ENCODE measurements at places on chromosomes 11 and 22. TPM values are rescaled to one million over a fixed set of nuclear protein-coding genes. Genes with fewer than 3 reads are reported as not detected.

GRCh38 chr11:65487467-65488272, 11.2 kb upstream of the MALAT1 start:
- H3K27ac ChIP-seq = peak overlapping the region; percentile 2
- no peak overlapping the region for H3K4me3 ChIP-seq
- H3K27me3 ChIP-seq = no peaks in the 10 kb centered on the region
- no peak for DNase-seq
- peaks cover 21% of the 10 kb centered on the region for H3K4me1 ChIP-seq

- H3K27me3 ChIP-seq = no peaks in the 10 kb centered on the region
- no peak overlapping the region for H3K4me3 ChIP-seq
- DNase-seq = no peak
- H3K36me3 ChIP-seq = no peaks in the 10 kb centered on the region
- H3K27ac ChIP-seq = no peak overlapping the region
Measured at GRCh38 chr11:92211576-92212167, 12.9 kb upstream of the FAT3 start.

DNA sequence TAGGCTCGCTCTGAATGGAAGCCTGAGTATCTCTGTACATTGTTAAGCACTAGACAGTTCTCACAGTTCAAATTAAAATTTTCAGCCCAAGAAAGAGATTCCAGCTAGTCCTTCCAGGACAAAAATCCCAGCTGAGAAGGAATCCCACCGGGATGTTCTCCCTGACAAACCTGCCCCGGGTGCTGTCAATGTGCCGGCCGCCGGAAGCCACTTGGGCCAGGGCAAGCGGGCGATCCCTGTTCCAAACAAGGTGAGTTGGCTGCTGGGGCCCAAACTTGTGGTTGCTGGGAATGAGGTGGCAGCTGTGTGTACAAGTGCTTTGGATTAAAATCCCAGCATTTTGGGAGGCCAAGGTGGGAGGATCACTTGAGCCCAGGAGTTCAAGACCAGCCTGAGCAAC, 15.4 kb downstream of the GTSE1 start:
- H3K27ac ChIP-seq = no peak overlapping the region
- H3K4me1 ChIP-seq = peaks cover 5% of the 10 kb centered on the region
- no peak overlapping the region for H3K4me3 ChIP-seq
- DNase-seq = no peak
- H3K36me3 ChIP-seq = no peaks in the 10 kb centered on the region

DNA sequence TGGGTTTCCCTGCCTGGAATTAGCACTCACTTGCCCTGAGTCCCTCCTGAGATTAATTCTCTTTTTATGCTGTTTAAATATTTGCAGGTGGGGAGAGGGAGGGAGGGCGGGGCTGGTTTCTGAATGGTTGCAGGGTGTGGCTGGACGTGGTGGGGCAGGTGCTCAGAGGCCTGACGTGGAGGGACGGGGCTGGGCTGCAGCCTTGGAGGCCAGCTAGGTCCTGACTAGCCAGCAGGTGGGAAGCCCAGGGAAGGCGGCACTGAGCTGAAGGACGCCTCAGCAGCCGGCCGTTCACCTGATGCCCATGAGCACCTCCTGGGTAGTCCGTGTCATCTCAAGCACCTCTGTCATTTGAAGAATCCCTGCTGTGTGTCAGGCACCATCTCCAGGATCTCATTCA, 21.3 kb downstream of the SGSM1 start:
- H3K27ac ChIP-seq = no peak overlapping the region
- peaks cover 11% of the 10 kb centered on the region for H3K4me1 ChIP-seq
- DNase-seq = no peak
- H3K4me3 ChIP-seq = no peak overlapping the region
- peaks cover 5% of the 10 kb centered on the region for H3K27me3 ChIP-seq

Gene HBE1
- total RNA-seq = not detected

- no peak overlapping the region for H3K27ac ChIP-seq
- H3K4me1 ChIP-seq = peaks cover 6% of the 10 kb centered on the region
- H3K36me3 ChIP-seq = no peaks in the 10 kb centered on the region
- peaks cover 5% of the 10 kb centered on the region for H3K27me3 ChIP-seq
- H3K4me3 ChIP-seq = no peak overlapping the region
- no peak for DNase-seq
Measured at GRCh38 chr11:3147626-3148025, 17.5 kb downstream of the OSBPL5 start.

DNA sequence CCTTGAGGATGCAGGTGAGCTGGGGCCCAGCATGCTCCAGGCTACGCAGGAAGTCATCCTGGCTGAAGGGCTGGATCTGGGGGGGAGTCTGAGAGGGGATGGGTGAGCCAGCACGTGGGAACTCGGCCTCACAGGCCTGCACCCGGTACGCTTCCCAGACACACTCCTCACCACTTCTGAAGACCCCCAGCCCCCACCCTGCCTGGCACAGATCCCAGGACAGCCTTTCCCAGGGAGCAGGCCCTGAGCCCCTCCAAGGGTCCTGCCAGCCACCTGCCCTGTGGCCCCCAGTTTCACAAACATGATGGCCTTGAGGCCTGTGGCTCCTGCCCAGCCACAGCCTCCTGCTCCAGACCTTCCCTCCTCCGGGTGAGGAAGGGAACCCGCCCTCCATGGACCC, 5.6 kb upstream of the PLXNB2 start:
- H3K36me3 ChIP-seq = no peaks in the 10 kb centered on the region
- no peaks in the 10 kb centered on the region for H3K27me3 ChIP-seq
- H3K27ac ChIP-seq = no peak overlapping the region
- DNase-seq = no peak
- H3K4me3 ChIP-seq = no peak overlapping the region

Gene OR8G5
- not detected for total RNA-seq

- peak overlapping the region; percentile 95 for H3K4me3 ChIP-seq
- H3K4me1 ChIP-seq = peaks cover 27% of the 10 kb centered on the region
- peaks cover 21% of the 10 kb centered on the region for H3K27me3 ChIP-seq
- H3K27ac ChIP-seq = no peak overlapping the region
Measured at GRCh38 chr11:114060392-114061047, 1.0 kb downstream of the ZBTB16 start.

DNA sequence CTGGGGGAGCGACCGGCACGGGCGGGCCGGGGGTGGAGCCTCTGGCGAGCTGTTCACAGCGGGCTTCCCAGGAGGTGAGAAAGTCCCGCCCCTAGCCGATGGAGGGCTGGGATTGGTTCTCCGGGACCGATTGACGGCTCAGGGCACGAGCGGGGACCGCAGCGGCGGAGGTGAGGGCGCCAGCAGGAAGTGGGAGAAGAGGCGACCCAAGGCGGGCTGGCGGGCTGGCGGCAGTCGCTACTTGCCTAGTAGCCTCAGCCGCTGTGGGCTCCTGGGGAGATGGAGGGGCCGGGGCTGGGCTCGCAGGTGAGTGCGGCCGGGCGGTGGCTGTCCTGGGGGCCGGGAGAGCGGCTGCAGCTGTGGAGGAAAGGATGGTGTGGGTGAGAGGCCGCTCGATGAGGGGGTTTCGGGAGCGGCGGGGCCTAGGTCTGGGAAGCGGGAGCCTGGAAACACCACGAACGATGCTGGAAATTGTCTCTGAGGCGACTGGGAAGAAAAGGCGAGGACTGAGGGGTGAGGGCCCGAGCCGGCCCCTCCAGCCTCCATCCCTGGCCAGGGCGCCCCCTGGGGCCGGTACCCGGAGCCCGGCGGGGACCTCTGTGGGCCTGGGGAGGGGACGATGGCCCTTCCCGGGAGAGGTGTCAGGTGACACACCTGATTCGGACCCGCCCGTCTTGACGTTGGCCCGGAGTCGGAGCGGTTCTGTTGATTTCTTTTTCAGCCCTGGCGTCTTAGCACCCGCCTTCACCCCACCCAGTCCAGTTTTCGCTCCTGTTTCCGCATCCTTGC, at the start of gene ZDHHC13:
Gene ZDHHC13 (plus strand): TSS at position 198 of the 789 bp plus-strand sequence. CDS start 82 bp downstream, at position 280.
- DNase-seq = peak; percentile 84
- peaks cover 7% of the 10 kb centered on the region for H3K36me3 ChIP-seq
- H3K4me3 ChIP-seq = peak within 1 kb of the TSS; percentile 95
- H3K27ac ChIP-seq = peak within 1 kb of the TSS; percentile 72
- peaks cover 33% of the 10 kb centered on the region for H3K4me1 ChIP-seq
- peaks cover under 1% of the 10 kb centered on the region for H3K27me3 ChIP-seq

DNA sequence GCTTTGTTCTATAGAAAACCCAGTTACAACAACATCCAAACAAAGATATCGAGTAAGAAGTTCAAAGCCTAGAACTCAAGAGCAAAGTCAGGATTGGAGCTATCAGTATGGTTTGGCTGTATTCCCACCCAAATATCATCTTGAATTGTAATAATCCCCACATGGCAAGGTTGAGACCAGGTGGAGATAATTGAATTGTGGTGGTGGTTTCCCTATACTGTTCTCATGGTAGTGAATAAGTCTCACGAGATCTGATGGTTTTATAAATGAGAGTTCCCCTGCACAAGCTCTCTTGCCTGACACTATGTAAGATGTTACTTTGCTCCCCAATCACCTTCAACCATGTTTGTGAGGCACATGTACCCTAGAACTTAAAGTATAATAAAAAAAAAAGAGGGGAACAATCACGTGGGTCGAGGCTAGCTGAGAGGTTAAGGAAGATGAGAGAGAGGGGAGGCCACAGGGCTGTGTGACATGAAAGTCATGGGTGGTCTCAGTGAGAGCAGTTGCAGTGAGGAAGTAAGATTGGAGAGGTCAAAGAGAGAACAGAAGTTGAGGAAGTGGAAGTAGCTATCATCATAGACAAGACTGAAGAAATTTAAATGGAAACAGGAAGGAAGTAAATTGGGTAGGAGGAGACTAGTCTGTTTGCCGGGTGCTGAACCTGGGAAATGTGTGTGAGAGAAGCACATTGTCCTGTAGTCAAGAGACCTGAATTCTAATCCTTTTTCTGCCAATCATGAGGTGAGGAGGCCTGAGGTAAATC, 80.1 kb upstream of the CD44 start:
- H3K27ac ChIP-seq = peak overlapping the region; percentile 24
- no peaks in the 10 kb centered on the region for H3K27me3 ChIP-seq
- no peak overlapping the region for H3K4me3 ChIP-seq
- DNase-seq = no peak
- peaks cover 26% of the 10 kb centered on the region for H3K4me1 ChIP-seq
- H3K36me3 ChIP-seq = no peaks in the 10 kb centered on the region

GRCh38 chr11:32178692-32179091, 87.8 kb downstream of the RCN1 start:
- H3K27me3 ChIP-seq = peaks cover 54% of the 10 kb centered on the region
- no peaks in the 10 kb centered on the region for H3K36me3 ChIP-seq
- no peak for DNase-seq

Gene OR52I1
- total RNA-seq = not detected

GRCh38 chr22:36571991-36572390, 43.0 kb upstream of the EIF3D start:
- no peak overlapping the region for H3K27ac ChIP-seq
- no peak overlapping the region for H3K4me3 ChIP-seq
- H3K27me3 ChIP-seq = peaks cover 54% of the 10 kb centered on the region

Gene SLC29A2
- 5.4 TPM for total RNA-seq

Gene C1QTNF4
- total RNA-seq = 1.6 TPM

Gene F2
- total RNA-seq = not detected

Gene KRTAP5-10
- total RNA-seq = not detected

GRCh38 chr11:110566577-110566976, 136.8 kb downstream of the FDX1 start:
- H3K36me3 ChIP-seq = no peaks in the 10 kb centered on the region
- H3K27me3 ChIP-seq = no peaks in the 10 kb centered on the region
- no peaks in the 10 kb centered on the region for H3K4me1 ChIP-seq
- DNase-seq = no peak

Gene ROBO3
- total RNA-seq = 18.0 TPM

Gene CSF2RB
- 8.0 TPM for total RNA-seq

GRCh38 chr11:113278481-113278880, 35.9 kb upstream of the TTC12 start:
- no peaks in the 10 kb centered on the region for H3K4me1 ChIP-seq
- DNase-seq = no peak
- no peaks in the 10 kb centered on the region for H3K36me3 ChIP-seq
- H3K27me3 ChIP-seq = no peaks in the 10 kb centered on the region
- H3K4me3 ChIP-seq = no peak overlapping the region
- H3K27ac ChIP-seq = no peak overlapping the region

GRCh38 chr11:114284021-114284420, 12.2 kb upstream of the NNMT start:
- no peak overlapping the region for H3K4me3 ChIP-seq
- no peak overlapping the region for H3K27ac ChIP-seq
- peaks cover 6% of the 10 kb centered on the region for H3K36me3 ChIP-seq
- DNase-seq = no peak
- peaks cover 3% of the 10 kb centered on the region for H3K4me1 ChIP-seq

- H3K27ac ChIP-seq = no peak overlapping the region
- no peaks in the 10 kb centered on the region for H3K36me3 ChIP-seq
- H3K4me3 ChIP-seq = no peak overlapping the region
- peaks cover 21% of the 10 kb centered on the region for H3K27me3 ChIP-seq
- no peaks in the 10 kb centered on the region for H3K4me1 ChIP-seq
Measured at GRCh38 chr22:29133603-29134133, 60.8 kb downstream of the KREMEN1 start.

DNA sequence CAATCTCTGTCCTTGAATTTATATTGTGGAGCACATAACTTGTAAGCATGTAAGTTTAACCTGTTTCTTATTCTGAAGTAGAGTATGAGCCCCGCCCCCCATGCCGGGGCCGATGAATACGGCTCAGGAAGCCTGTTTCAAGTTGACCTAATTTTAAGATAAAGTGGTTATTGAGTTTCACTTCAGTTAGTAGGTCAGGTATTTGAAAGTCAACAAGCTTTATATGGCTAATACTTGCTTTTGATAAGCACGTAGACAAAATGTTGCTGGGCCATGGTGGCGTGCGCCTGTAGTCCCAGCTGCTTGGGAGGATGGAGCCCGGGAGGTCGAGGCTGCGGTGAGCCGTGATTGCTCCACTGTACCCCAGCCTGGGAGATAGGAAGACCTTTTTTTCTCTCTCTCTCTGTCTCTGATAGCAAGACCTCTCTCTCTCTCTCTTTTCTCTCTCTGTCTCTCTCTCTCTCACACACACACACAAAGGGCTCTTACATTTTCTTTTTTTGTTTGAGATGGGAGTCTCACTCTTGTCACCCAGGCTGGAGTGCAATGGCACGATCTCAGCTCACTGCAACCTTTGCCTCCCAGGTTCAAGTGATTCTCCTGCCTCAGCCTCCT, 14.4 kb downstream of the YWHAH start:
- peaks cover 4% of the 10 kb centered on the region for H3K36me3 ChIP-seq
- peaks cover 56% of the 10 kb centered on the region for H3K4me1 ChIP-seq
- peak overlapping the region; percentile 88 for H3K4me3 ChIP-seq
- no peaks in the 10 kb centered on the region for H3K27me3 ChIP-seq

Gene ANO1
- total RNA-seq = not detected

DNA sequence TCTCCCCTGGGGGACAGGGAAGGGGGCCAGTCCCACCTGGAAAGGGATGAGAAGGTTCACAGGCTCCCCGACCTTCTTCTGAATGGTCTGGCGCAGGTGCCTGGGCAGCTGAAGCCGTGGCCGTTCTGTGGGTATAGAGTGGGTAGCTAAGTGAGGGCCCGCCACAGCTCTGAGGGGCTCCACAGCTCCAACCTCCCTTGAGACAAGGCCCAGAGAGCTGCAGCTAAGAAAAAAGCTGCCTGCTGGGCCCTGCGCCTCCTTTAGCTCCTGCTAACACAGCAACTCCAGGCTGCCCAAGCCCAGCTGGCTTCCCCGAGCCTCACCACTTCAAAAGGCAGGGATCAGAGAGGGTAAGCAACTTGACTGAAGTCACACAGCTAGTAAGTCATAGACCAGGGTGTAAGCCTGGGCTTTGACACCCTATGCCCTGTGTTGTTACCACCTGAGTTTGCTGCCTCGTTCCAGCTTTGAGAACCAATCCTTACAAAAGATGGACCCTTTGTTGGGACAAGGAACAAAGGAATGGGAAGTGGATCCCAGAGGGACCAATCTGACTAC, 18.5 kb downstream of the MYBPC3 start:
- no peaks in the 10 kb centered on the region for H3K27me3 ChIP-seq
- no peak for DNase-seq
- H3K4me1 ChIP-seq = peaks cover 3% of the 10 kb centered on the region
- H3K27ac ChIP-seq = no peak overlapping the region
